ENCODE measurements at places on chromosomes 5 and 9.

GRCh38 chr5:14156650-14157492, 13.7 kb downstream of the TRIO start:
- DNase-seq: no peak

- DNase-seq: no peak
Observed at GRCh38 chr5:35046774-35047173, 975 bp downstream of the AGXT2 start.

DNA sequence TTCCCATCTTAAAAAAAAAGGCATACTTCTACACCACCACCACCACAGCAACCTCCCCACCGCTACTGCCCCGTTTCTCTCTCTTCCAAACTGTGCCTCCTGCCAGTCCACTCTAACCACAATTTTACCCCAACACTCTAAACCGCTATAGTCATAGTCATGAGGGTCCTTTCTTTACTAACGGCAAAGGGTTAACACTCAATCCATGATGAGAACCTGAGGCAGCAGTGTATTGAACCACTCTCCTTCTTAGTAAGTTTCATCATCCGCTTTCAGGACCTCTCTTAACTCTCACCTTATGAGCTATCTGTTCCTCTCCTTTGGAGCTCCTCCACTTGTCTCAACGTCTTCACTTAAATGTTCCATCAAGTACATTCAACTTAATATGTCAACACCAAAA, 34.0 kb downstream of the IDNK start:
- DNase-seq: no peak

DNA sequence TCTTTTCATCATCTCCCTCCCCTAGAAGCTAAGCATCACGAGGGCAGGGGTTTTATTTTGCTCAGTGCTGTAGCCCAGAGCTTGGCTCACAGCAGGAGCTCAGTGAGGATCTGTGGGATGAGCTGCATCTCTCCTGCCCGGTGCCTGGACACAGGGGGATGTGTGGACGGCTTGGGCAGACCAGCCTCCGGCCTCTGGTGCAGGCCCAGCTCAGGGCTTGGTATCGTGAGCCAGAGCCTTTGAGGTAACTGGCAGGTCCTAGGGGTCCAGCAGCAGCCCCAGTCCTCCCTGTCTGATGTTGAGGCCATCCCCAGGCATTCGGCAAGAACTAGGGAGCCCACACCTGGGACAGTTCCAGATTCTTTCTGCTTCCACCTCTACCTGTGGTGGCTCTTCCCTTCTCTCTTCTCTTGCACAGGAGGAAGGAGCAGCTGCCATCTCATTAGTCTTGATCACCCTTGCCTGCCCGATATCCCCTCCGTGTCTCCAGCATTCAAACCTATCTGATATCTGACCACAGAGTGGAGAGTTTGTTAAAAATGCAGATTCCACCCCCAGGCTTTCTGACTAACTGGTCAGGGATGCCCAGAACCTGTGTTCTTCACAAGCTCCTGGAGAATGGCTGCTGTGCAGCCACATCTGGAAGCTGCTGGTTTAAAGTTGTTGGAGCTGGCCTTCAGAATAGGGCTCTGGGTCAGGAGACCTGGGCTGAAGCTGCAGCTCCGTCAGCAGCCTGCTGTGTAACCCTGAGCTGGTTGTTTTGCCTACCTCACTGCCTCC, 7.9 kb upstream of the SLC6A7 start:
- no peak for DNase-seq

DNA sequence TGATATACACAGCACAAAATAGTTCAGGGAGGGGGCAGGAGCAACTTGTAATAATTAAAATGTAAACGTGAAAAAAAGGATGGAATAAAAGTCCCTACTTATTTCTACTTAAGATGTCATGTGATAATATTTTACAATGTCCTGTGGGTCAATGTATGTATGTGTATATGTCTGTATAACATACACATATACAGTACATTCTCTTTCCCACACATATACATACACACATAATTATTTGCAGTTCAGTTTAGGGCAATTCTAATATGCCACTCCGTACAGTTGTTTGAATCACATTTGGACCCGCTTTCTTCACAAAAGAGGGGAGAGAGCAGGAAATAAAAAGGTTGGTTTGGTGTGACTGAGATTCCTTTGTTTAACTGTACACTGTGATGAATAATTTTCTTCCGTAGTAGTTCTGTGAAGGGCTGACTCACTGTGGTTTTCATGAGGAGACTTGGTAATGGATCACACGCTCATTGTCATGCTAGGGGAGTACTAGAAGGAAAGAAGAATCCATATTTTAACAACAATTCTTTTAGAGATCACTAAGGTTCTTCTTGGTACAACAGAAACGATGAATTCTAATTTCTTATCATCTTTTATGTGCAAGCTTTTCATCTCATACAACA, 26.2 kb upstream of the ACOT12 start:
- DNase-seq: peak; percentile 82

- peak; percentile 62 for DNase-seq
Observed at GRCh38 chr9:36407122-36407723, 7.2 kb upstream of the RNF38 start.

GRCh38 chr9:95505717-95506427, 10.9 kb downstream of the PTCH1 start:
- no peak for DNase-seq

- DNase-seq: no peak
Observed at GRCh38 chr9:126614088-126614454, 343 bp downstream of the LMX1B start.

GRCh38 chr5:78543916-78544315, 104.7 kb downstream of the LHFPL2 start:
- DNase-seq: no peak

GRCh38 chr9:136339173-136339957, 12.0 kb downstream of the GPSM1 start:
- DNase-seq: no peak

- DNase-seq: peak; percentile 76
Observed at GRCh38 chr5:175718401-175719108, 60.7 kb downstream of the HRH2 start.

- DNase-seq: no peak
Observed at GRCh38 chr5:36897616-36898015, 21.0 kb downstream of the NIPBL start.

GRCh38 chr9:122055701-122056100, 37.4 kb downstream of the TTLL11 start:
- no peak for DNase-seq

GRCh38 chr5:74412066-74412465, 228.5 kb downstream of the ENC1 start:
- no peak for DNase-seq

All from hematopoietic multipotent progenitor cell (in vitro differentiated cells).